ENCODE measurements at places on chromosomes 11 and 22.
A peak's percentile ranks its signal among the peaks of the same experiment; 100 is the strongest.

DNA sequence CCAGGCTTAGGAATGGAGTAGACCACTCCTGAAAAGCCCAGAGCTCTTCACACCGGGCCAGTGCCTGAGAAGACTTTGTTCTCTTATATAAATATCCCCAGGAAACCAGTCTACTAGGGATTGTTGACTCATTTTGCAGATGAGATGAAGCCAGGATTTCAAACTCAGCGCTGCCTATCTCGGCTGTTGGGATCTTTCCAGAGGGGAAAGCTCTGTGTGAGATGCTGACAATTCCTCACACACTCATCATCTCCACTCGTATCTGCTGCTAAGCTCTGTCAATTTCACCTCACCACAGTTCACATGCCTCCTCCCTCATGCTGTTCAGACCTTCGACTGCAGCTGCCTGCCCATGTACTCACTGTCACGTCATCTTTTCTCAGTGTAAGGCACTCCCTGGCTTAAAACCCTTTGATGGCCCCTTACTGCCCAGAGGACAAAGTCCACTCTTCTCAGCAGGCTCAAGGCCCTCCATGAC, 12.5 kb downstream of the USH1C start:
- DNase-seq, result no peak

GRCh38 chr11:112511911-112512310, 251.3 kb upstream of the PLET1 start:
- no peak for DNase-seq

DNA sequence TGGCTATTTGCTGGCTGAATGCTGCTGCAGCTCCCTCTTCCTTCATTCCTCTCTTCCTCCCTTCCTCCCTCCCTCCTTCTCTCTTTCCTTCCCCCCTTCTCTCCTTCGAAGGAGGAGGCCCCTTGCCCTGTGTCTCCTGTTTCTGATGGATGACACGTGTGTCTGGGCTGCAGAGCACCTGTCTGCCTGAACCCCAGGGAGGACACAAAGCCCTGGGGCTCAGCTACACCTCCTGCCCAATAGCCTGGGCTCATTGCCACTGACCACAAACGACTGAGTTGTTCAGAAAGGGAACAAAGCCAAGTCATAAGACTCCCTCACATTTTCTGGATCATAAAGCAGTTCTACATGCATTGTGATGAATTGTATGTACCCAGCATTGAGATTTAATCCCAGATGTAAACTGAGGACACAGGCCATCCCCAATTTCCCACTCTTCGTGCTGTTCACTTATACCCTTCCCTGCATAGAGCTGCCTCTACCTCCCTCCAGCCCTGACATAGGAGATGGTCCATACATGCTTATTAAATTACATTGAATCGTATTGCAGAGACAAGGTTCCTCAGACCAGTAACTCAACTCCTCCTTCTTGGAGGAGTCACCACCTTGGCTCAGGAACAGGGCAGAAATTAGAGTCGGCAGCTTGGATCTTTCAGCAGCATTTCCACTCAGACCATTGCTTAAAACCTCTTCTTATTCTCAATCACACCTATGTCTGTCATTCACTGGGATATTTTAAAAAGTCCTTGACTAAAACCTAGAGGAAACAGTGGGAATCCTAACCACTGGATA, 1.2 kb downstream of the CSRP3 start:
- DNase-seq, result peak; percentile 86

DNA sequence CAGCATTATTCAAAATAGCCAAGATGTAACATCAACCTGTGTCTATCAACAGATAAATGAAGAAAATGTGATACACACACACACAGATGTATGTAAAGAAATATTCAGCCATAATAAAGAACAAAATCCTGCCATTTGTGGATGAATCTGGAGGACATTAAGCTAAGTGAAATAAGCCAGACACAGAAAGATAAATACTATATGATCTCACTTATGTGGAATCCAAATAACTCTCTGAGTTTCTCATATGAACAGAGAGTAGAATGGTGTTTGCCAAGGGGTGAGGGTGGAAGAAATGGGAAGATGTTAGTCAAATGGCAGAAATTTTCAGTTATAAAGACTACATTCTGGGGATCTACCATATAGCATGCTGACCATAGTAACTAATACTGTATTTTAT, 224.2 kb downstream of the GUCY1A2 start:
- no peak for DNase-seq

- peak; percentile 9 for DNase-seq
Observed at GRCh38 chr11:134639586-134640330, 227.7 kb upstream of the B3GAT1 start.

- no peak for DNase-seq
Observed at GRCh38 chr11:118497831-118498230, 29.4 kb upstream of the TTC36 start.

GRCh38 chr11:125457814-125458343, 38.2 kb downstream of the FEZ1 start:
- DNase-seq, result no peak

DNA sequence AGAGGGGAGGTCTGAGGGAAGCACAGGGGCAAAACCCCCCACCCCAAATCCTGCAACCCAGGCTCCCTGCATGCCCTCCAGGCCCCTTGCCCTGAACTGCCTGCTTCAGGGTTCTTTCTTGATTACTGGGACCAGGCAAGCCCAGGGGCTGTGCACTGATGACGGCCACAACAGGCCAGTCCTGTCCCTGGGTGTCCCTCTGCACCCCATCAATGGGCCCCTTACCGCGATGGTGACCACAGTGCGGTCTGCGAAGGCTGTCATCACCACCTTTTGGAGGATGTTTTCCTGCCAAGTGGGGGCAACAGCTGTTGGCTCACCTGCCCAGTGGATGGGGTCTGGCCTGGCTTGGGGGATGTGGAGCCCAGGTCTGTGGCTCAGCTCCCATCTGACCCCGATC, 5.0 kb upstream of the KCNJ11 start:
- DNase-seq, result no peak

GRCh38 chr11:105100206-105100605, 39.4 kb downstream of the CARD18 start:
- DNase-seq, result no peak

DNA sequence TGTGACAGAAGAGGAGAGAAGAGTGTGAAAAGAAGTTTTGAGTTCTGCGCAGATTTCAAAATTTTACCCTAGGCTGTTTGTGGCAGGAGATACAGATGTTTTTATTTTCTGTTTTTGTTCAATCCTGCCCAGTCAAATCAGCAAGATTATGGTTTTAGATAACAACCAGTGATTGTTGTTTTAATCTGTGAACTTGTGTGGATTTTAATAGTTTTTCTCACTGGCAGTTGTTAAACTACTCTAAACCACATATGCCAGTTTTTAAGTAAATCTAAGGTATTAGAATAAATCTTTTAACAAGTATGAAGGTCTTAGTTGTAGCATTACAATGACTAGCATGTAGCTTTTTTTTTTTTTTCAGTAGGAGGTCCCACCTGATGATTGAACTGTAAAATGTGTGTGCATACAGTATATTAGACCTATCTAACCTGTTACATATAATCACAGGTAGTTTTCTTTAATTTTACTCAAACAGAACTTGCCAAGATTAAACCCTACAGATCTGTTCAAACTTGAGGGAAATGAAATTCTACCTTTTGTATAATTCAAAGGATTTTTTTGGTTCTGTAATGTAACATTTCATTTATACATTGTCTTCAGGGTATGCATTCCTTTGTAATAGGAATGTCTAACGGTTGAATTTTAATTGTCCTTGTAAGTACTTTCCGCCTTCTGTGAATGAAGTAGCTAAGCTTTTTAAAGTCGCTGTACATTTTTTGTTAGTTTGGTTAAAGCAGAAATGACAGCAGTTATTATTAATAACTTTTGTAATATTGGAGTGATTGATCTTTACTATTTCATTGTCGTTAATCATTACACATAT, 13.3 kb downstream of the ATXN10 start:
- no peak for DNase-seq

- no peak for DNase-seq
Observed at GRCh38 chr11:108002476-108002875, 6.2 kb upstream of the CUL5 start.

DNA sequence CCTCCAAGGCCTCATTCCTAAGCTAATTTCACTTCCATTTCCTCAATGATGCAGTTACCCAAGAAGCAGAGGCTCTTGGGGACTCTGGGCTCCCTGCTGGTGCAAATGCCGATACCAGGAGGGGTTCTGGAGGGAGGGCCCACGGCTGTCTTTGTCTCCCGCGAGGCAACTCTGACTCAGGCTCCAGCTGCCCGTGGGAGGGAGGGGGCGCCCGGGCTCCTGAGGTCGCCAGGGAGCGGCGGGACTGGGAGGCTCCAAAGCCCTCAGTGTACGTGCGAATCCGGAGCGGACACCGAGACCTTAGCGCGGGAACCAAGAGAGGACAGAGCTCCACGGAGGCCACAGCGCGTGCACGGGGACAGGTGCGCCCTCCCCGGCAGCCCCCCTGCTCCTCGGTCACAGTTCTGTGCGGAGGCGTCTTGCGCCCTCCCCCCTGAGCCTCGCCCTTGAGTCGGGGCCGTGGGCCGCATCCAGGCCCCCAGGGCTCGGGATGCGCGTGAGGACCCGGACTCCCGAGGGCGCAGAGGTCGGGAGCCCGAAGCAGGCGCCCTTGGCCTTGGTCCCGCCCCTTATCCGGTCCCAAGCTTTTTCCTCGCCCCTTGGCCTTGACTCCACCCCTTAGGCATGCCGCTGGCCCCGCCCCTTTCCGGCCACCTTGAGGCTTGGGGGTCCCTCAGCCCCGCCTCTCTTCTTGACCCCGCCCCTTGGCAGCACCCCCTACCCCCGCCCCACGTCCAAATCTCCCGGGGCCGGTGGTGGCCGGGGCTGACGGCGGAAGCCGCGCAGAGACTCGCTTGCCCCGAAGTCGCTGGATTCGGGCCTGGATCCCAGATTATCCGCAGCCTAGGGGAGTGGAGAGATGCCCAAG, 4.7 kb upstream of the SHISA8 start:
- peak; percentile 34 for DNase-seq

DNA sequence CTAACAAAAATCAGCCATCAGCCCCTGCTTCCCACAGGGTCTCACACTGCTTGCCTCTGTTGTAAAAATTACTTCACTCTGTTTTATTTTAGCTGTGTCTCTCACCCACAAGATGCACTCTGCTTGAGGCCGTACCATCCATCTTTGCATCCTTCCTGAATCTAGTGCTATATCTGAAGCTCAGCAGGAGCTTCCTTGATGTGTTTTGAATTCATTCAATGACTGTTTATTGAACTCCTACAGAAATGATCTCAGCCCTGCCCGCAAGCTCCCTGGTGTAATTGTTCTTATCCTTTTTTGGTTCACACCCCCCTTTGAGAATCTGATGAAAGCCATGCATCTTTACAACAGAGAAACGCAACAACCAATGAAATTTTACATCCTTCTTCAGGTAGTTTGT, 310.2 kb upstream of the ZC3H12C start:
- DNase-seq, result no peak

DNA sequence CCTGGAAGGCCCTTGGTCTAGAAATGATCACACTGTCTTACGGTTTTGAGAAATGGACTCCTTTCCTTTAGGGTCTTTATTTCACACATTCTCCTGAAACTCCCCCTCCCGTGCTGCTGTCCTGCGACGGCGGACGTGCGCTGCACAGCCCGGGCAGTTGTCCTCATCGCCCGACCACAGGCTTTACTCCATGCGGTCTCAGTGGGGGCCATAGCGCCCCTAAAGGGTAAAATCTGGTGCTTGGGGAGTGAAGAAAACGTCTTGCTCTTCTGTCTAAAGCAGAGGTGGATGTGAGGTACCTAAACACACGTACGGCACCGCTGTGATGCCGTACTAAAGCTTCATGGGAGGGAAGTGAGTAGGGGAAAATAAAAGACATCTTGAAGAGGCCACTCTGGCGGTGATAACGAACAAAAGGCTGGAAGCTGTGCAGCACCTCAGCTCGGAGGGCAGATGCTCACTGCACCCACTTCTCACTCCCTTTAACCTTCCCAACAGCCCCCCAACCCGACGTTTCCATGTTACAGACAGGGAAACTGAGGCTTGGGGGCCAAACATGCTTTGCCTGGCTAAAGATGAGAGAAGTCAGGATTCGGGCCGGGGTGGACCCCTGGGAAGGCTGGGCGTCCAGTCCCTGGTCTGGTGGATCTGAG, 22.6 kb downstream of the MPPED1 start:
- no peak for DNase-seq

GRCh38 chr11:2940147-2940920, 11.1 kb upstream of the PHLDA2 start:
- DNase-seq, result peak; percentile 87

- DNase-seq, result peak; percentile 56
Observed at GRCh38 chr11:7600205-7600775, 73.0 kb downstream of the CYB5R2 start.

GRCh38 chr11:12276831-12277475, 100.4 kb upstream of the PARVA start:
- DNase-seq, result no peak

DNA sequence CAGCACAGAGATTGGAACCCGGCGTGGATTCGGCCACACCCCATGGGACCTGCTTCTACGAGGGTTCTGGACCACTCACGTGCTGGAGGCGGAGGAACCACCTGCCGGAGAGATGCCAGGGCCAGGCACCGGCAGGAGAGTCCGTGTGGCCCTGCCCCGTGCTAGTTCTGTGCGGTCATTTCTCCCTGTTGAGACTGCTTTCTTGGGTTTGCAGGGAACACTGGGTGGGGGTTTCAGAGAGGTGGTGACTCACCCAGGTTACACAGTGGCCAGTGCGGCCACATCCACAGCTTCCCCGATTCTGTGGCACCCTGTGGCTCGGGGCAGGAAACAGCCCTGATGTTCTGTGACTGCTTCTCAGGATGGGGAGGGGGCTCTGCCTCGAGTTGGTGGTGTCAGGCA, 3.6 kb upstream of the PHLDA2 start:
- DNase-seq, result no peak

DNA sequence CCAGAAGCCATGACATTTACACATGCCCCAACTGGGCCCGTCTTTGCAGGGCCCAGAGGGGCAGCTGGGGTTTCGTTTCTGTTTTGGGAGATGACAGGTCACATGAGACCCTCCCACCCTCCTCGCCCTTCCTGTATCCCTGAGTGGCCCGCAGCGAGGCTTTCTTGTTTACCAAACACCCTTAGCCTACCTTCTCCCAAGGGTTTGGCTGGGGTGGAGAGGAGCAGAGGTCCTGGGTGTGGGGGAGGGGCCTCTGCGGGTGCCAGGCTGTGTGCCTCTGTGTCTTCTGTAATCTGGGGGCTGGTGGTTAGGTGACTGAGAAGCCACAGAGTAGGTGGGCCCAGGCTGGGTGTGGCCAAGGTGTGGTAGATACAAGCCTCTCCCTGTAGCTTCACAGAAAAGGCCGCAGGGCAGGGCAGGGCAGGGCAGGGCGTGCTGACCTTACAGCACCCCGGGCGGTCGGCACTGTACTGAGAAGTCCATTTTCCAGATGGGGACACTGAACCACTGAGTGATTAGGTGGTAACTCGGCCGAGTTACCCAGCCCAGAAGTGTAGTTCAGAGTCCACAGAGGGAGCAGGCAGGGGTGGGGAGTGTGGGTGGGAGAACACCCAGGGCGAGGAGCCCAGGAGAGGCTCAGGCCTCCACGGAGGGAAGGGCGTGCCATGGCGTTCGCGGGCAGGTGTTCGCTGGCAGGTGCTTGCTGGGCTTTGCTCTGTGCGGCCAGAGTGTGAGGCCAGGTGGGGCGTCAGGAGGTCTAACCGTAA, 8.7 kb downstream of the PRR5 start:
- DNase-seq, result peak; percentile 36

DNA sequence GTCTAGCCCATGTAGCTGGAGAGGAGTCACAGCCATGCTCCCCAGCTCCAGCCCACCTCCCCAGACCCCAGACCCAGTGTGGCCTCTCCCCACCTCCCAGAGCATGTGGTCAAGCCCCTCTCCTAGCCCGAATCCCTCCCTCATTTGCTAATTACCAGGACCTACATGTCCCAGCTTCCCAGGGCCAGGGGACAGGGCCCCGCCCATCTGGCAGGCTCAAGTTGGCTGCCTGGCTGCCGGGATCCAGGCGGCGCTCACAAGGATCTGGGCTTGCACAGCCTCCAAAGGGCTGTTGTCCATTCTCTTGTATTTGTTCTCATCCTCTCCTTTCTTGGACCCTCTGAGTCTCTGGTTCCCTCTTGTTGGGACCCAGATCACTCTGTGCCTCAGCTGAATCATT, 4.6 kb upstream of the MIF start:
- DNase-seq, result no peak

Measured in hematopoietic multipotent progenitor cell treated with erythropoietin and hydrocortisone succinate and interleukin-3 and kit ligand, for 8 days (in vitro differentiated cells).